CD4-positive, alpha-beta T cell (primary cell): ENCODE measurements at places on chromosomes 12 and 14. TPM values are rescaled to one million over a fixed set of nuclear protein-coding genes. Genes with fewer than 3 reads are reported as not detected.

Gene ARMH4
- total RNA-seq = not detected

Gene CTDSP2
- total RNA-seq = 86.2 TPM

Gene BDKRB1
- not detected for total RNA-seq

Gene LRRC43
- not detected for total RNA-seq

Gene HEATR5A
- total RNA-seq = 5.2 TPM

Gene TMEM179
- not detected for total RNA-seq

GRCh38 chr14:64091217-64091616, 203.0 kb downstream of the ESR2 start:
- peaks cover 79% of the 10 kb centered on the region for H3K36me3 ChIP-seq
- no peak overlapping the region for H3K4me3 ChIP-seq
- no peaks in the 10 kb centered on the region for H3K4me1 ChIP-seq
- no peaks in the 10 kb centered on the region for H3K27me3 ChIP-seq
- DNase-seq = no peak
- H3K27ac ChIP-seq = no peak overlapping the region

DNA sequence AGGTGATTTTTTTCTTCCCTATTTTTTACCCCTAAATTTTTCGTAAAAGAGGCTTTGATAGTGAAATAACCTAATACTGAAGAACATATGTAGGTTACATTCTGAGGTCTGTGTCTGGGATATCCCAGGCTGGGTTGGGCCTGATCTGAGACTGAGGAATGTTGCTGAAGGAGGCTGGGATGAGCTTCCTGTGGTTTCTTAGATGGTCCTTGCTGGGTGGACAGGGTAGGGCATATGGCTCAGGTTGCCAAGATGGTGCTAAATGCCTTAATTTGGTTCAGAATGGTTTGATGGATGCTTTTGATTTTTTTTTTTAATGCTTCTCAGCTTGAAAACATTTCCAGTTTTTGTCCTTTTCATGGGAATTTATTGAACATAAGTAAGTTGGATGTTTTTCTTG, 124.6 kb upstream of the PMCH start:
- H3K4me1 ChIP-seq = no peaks in the 10 kb centered on the region
- no peak overlapping the region for H3K27ac ChIP-seq
- no peaks in the 10 kb centered on the region for H3K36me3 ChIP-seq
- peaks cover 3% of the 10 kb centered on the region for H3K27me3 ChIP-seq
- no peak overlapping the region for H3K4me3 ChIP-seq

DNA sequence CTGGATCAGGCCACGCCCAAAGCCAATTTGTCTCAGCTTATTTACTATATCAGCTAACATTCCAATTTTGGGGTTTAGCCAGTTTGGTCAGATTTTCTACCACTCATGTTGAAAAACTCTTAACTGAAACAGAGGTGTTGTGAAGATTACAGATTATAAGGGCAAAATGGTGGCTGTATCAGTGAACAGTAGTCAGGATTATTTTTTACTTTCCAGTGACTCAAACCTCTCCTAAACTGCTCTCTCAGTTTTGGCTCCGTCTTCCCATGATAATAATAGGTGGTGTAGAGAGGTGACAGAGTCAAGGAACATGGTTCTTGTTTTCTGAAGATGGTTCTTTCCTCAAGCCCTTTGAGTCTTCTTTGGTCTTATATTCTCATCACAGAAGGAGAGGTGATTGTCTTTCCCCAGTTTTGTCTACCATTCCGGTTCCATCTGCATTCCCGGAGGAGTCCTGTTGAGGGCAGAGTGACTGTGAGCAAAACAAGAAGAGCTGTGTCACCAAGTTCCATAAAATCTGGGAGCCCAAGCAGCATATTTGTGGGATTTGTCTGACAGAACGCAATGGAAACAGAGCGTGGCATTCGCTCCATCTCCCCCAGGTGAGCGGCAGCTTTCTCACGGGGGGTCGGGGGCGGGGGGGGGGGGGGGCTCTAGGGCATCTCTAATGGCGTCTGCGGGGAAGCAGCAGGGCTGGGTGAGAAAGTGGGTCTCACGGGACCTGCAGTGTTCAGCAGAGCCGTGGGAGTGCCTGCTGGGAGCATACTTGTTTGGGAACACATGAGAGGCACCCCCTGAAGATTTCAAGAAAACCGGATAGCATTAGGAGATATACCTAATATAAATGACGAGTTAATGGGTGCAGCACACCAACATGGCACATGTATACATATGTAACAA, 59.1 kb downstream of the TBC1D30 start:
- no peaks in the 10 kb centered on the region for H3K27me3 ChIP-seq
- no peaks in the 10 kb centered on the region for H3K36me3 ChIP-seq
- H3K4me3 ChIP-seq = no peak overlapping the region
- no peak for DNase-seq
- no peaks in the 10 kb centered on the region for H3K4me1 ChIP-seq

- peaks cover 13% of the 10 kb centered on the region for H3K4me1 ChIP-seq
- no peak for DNase-seq
- H3K4me3 ChIP-seq = no peak overlapping the region
- H3K27ac ChIP-seq = no peak overlapping the region
These were observed 55.1 kb downstream of the CALM1 start for GRCh38 chr14:90451961-90452360.

DNA sequence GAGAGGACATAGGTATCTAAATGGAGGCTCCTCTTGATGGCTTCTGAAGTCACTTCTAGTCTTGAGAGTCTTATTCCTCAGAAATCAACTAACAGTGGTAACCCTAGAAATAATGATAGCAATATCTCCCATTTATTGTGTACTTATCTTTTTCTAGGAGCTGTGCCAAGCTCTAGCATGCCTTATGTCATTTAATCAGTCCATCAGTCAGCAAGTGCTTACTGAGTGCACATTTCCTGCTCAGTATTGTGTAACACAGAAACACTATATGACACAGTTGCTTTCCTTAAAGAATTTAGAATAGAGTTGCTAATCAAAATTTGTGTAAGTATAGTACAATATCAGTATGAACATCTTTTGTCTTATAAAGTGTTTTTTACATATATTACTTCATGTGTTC, 36.6 kb downstream of the KRT76 start:
- DNase-seq = no peak
- H3K27ac ChIP-seq = no peak overlapping the region
- no peaks in the 10 kb centered on the region for H3K36me3 ChIP-seq

GRCh38 chr12:24398605-24399004, 449.1 kb upstream of the SOX5 start:
- DNase-seq = no peak
- H3K4me1 ChIP-seq = no peaks in the 10 kb centered on the region
- no peak overlapping the region for H3K4me3 ChIP-seq
- H3K36me3 ChIP-seq = no peaks in the 10 kb centered on the region

DNA sequence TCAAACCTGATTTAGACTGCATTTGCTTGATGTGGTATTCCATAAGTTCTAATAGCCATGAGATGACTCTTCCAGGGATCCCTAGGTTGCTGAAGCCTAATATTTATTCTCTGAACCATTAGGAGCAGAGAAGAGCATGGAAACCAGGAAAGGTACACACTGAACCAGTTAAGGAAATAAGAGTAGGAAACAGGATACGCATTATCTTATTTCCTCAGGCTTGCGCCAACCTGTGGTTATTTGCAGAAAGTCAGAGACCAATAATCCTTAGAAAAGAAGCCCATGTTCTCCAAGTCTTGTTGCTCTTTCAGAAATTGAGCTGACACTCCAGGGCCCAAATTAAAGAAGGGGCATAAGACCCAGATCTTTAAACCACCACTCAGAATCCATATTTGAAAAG, 41.8 kb upstream of the SMUG1 start:
- no peak for DNase-seq
- H3K4me1 ChIP-seq = no peaks in the 10 kb centered on the region
- H3K27ac ChIP-seq = no peak overlapping the region
- no peaks in the 10 kb centered on the region for H3K36me3 ChIP-seq
- H3K4me3 ChIP-seq = no peak overlapping the region

DNA sequence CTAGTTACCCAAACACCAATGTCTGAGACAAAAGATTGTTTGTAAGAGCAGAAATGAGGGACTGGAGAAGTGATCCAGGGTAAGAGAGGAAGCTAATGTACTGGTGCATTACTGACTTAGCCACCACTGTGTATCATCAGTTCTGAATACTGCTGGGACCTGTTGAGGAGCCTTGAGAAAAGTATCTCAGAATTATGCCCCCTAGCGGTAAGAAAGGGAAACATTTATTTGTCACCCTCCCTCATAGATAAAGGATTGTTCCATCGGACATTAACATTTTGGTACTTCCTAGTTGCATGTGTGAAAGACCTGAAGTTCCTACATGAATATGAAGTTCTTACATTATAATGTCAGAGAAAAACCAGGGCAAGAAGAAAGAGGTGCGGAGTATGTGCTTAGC, 612.5 kb downstream of the FSCB start:
- no peaks in the 10 kb centered on the region for H3K4me1 ChIP-seq
- H3K27ac ChIP-seq = no peak overlapping the region
- no peaks in the 10 kb centered on the region for H3K27me3 ChIP-seq
- no peaks in the 10 kb centered on the region for H3K36me3 ChIP-seq

DNA sequence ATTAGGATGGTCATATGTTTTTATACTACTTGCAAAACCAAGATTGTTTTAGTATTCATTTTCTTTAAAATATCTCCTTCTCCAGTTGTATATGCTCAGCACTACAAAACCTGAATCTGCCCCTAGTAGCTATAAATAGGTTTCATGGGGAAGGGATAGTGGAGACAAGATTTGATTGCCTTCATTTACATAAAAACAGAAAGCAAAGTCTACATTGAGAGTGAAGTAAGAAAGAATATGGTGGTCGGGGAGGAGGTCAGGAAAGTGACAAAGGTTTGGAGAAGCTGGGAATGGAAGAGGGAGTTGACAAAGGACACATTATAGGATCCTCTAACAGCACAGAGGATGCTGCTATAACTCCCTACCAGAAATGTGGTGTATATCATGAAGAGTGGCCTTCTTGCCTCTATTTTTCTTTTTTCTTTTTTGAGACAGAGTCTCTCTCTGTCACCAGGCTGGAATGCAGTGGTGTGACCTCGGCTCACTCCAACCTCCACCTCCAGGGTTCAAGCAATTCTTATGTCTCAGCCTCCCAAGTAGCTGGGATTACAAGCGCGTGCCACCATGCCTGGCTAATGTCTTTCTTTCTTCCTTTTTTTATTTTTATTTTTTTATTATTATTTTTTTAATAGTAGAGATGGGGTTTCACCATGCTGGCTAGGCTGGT, 6.6 kb upstream of the LRP6 start:
- H3K4me3 ChIP-seq = no peak overlapping the region
- no peaks in the 10 kb centered on the region for H3K27me3 ChIP-seq

- H3K4me3 ChIP-seq = no peak overlapping the region
- DNase-seq = no peak
- no peaks in the 10 kb centered on the region for H3K27me3 ChIP-seq
- H3K36me3 ChIP-seq = no peaks in the 10 kb centered on the region
- H3K4me1 ChIP-seq = no peaks in the 10 kb centered on the region
- no peak overlapping the region for H3K27ac ChIP-seq
These were observed 158.4 kb upstream of the RASSF8 start for GRCh38 chr12:25800101-25800500.

DNA sequence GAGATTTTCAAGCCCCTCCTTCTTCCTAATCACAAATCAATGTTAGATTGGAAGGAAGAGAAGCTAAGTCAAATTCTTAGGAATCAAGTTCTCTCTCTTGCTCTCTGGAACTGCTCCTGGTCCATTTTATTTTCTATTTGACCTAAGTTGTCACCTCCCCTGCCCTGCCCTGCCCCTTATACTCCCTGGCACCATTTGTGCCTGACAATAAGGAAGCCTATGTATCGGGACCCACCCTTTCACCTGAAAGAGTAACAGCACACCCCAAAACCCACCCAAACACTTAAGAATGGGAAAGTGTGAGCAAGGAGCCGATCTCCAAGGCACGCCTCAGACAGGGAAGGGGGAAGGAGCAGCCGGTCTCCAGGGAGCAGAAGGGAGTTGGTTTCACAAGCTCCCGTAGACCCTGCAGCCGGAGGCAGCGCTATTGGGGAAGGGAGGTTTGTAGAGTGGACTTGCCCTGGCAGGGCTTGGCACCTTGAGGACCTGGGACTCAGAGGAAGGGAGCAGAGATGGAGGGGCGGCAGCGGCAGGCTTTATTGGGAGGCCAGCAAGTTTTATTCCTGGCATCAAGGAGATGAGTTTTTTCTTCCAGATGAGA, 1.6 kb downstream of the LRRC74A start:
- no peaks in the 10 kb centered on the region for H3K27me3 ChIP-seq
- H3K36me3 ChIP-seq = no peaks in the 10 kb centered on the region
- no peaks in the 10 kb centered on the region for H3K4me1 ChIP-seq
- H3K27ac ChIP-seq = no peak overlapping the region
- DNase-seq = no peak

GRCh38 chr12:93705237-93705636, 28.1 kb downstream of the CRADD start:
- no peaks in the 10 kb centered on the region for H3K27me3 ChIP-seq
- H3K27ac ChIP-seq = no peak overlapping the region
- no peak overlapping the region for H3K4me3 ChIP-seq
- DNase-seq = no peak
- H3K36me3 ChIP-seq = no peaks in the 10 kb centered on the region
- peaks cover 3% of the 10 kb centered on the region for H3K4me1 ChIP-seq

GRCh38 chr14:55585854-55586253, 5.8 kb downstream of the KTN1 start:
- no peaks in the 10 kb centered on the region for H3K27me3 ChIP-seq
- H3K4me1 ChIP-seq = peaks cover 15% of the 10 kb centered on the region
- H3K27ac ChIP-seq = no peak overlapping the region

GRCh38 chr12:31362115-31362758, 36.3 kb upstream of the SINHCAF start:
- H3K4me1 ChIP-seq = peaks cover 16% of the 10 kb centered on the region
- no peak overlapping the region for H3K4me3 ChIP-seq
- no peaks in the 10 kb centered on the region for H3K36me3 ChIP-seq
- DNase-seq = no peak
- no peak overlapping the region for H3K27ac ChIP-seq

DNA sequence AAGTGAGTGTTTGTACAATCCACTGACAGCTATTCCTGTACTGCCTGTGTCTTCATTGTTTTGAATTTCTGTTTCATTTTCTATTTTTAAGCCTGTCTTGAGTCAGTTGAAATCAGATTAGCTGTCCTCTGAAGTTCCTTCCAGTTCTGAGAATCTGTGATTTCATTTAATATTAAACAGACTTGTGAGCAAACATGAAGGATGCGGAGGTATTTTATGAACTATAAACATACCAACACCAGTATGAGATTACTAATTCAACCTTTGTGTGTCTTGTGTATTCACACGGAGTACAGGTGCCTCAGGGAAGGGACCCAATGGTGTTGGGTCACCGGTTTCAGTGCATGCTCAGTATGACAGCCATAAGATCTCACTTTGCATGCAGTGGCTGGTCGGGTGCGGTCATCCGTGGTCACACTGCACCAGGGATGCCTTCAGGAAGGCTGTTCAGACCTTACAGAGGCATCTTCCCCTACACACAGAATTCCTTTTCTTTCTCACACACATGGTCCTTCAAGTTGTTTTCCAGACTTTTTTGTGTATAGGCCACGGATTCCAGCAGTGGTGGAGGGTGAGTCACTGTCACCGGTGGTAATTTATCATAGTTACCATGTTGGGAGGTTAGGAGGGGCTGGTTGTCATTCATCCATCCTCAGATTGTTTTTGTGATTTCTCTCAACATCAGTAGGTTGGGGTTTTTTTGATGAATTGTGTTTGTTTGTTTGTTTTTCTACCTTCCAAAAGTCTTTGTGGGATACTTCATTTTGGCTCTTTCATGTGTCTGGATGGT, 103.0 kb upstream of the SFSWAP start:
- peaks cover 61% of the 10 kb centered on the region for H3K4me1 ChIP-seq
- H3K27me3 ChIP-seq = no peaks in the 10 kb centered on the region
- no peak overlapping the region for H3K4me3 ChIP-seq
- DNase-seq = no peak
- H3K36me3 ChIP-seq = no peaks in the 10 kb centered on the region
- H3K27ac ChIP-seq = no peak overlapping the region
